Panc1 (cell line): ENCODE measurements at places on chromosomes 1 and 21.

- no peak for DNase-seq
Observed at GRCh38 chr1:53592985-53593757, 134.0 kb downstream of the DMRTB1 start.

GRCh38 chr1:203342192-203342940, 8.6 kb downstream of the FMOD start:
- no peak for DNase-seq

- no peak for DNase-seq
Observed at GRCh38 chr1:15345705-15346345, 63.9 kb upstream of the EFHD2 start.

DNA sequence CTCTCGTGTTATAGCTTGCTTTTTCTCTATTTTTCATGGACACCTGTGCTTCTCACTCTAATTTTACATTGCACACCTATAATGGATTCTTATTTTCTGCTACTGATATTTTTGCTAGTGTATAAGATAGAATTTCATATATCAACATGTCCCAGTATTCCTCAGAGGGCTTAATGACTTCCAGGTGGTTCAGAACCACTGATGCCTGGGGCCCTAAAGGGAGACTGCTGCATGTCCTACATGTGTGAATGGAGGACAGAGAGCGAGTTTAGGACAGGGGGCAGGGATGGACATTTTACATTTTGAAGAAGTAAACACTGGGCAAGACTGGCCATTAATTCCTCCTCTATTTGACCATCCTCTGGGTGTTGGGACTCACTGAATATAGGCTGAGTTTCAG, 100.6 kb downstream of the DISC1 start:
- DNase-seq, result no peak

DNA sequence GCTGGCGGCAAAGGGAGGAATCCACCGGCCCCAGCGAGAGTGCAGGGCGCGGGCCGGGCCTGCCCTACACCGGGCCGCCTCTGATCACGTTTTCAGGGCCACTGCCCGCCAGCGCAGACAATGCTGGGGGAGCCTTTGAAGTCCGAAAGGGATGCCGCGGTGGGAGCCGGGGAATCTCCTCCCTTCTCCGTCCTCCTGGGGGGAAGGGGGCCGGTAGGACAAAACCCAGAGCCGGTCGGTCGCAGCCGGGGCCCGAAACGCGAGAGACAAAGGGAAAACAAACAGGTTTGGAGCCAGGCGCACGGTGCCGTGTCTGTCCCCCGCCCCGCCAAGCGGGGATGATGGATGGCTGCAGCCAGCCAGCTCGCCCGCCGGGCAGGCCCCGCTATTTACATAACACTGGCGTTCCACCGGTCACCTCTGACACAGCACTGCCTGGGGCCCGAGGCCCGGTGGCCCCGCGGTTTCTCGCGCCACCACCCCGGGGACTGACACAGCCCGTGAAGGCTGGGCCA, 92.0 kb downstream of the CASZ1 start:
- no peak for DNase-seq

DNA sequence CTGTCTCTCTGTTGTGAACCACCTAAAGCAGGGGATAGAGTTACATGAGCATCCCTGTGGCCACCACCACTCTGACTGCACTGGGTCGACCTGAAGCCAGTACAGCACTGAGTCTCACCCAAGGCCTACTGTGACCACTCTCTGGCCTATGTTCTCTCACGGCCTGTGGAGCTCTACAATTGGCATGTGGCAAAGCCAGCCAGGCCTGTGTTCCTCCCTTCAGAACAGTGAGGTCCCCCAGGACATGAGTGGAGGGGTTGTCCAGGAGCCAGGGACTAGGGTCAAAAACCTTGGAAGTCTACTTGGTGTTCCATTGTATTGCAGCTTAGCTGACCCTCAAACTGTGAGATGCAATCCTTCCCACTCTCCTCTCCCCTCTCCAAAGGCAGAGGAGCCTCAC, 42.7 kb upstream of the FMO3 start:
- DNase-seq, result no peak

DNA sequence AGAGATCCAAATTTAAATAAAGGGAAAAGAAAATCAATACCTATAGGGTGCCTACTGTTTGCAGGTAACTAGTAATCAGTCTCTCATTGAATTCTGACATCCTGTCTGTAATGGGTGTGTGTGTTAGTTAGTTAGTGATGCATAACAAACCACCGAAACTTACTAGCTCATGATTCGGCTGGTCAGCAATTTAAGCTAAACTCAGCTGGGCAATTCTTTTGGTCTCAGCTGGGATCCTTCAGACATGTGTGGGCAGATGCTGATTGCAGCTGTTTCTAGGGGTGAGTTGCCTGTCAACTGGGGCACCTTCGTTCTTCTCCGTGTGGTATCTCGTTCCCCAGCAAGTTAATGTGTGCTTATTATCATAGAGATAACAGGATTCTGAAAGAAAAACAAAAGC, 40.2 kb upstream of the ZNF124 start:
- DNase-seq, result no peak

DNA sequence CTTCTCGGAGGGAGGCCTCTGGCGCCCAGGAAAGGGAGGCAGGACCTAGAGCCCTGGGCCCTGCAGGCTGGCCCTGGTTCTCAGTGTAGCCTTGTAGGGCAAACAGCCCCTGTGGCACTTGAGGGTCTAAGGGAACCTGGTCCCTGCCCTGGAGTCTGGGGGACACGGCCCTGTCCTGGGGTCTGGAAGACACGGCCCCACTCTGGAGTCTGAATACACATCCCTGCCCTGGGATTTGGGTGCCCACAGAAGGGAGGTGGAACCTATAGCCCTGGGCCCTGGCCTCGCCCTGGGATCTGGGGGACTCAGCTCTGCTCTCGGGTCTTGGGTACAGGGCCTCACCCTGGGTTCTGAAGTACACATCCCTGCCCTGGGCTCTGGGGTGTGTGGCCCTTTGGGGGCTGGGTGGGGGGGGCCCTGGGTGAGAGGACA, 97.9 kb downstream of the OBSCN start:
- DNase-seq, result no peak
